ENCODE measurements at places on chromosomes 3 and 15.

DNA sequence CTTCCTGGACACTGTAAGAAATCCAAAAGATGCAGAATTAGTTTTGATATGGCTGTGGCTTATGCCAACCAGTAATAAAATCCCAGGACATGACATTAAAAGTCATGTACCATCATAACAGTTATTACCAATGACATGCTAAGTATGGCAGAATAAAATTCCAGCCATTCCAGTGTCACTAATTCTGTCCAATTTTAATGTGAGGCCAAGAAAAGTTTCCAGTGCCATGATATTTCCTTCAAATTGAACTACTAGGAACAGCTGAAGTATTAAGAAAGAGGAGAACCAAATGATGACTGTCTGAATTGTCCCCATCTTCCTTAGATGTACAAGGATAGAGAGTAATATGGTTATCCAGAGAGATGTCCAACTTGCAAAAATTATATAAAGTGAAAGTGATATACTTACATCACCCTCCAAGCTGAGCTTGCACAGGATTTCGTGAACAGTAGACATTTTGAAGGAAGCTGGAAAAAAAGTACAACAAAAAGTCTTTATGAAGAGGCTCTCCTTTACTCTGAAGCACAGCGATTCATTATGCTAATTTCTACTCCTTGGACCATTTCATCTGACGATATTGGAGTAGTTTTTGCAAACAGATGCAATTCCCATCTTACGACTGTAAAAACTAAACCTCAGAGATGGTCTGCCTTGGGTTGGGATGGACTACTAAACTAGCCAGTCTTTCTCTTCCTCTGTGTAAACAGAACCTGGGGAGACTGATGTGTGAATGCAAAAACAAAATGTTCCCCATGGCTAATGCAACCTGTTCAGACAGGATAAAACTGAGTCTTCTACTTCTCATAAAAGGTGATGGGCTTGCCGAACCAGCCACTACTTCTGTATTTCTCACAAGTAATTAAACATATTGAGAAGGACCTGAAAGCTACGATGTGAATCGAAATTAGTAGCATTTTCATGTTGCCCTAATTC, 11.9 kb downstream of the ANXA2 start:
- no peak for DNase-seq

DNA sequence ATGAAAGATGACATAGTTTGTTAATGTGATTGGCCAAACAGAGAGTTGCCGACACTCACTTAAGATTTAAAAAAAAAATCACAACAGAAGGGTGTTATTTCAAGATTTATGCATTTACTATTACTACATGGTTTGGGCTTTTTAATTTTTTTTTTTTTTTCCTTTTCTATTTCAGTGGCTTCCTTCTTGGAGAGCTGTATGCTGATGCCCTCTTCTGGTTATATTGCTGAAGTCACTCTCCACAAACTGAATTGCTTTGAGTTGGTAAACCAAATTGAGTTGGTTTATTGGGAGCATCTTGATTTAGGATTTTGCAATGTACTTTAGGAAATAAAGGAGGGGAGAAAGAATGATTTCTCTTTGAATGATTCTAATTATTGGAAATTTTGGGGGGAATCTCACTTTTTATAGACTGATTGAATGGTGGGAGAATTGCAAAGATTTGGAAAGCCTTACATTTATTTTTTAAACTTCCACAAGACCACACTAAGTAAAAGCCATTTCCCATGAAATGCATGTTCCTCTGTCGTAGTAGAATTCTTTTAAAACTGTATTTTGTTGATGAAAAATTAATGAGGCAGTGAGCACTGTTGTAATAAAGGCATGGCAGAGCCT, 186.6 kb upstream of the FEZF2 start:
- DNase-seq = no peak

GRCh38 chr3:64114651-64115050, 91.4 kb upstream of the PSMD6 start:
- DNase-seq = no peak

GRCh38 chr3:85837402-85837801, 878.6 kb downstream of the CADM2 start:
- no peak for DNase-seq

GRCh38 chr15:65068403-65068788, 605 bp upstream of the RASL12 start:
- no peak for DNase-seq

- no peak for DNase-seq
These were observed 16.3 kb upstream of the TIPARP start for GRCh38 chr3:156657862-156658731.

GRCh38 chr3:170419557-170420087, 954 bp downstream of the CLDN11 start:
- DNase-seq = no peak

GRCh38 chr3:112774293-112774926, 72.3 kb downstream of the CD200R1L start:
- DNase-seq = no peak

GRCh38 chr3:105970283-105970682, 101.5 kb upstream of the CBLB start:
- DNase-seq = no peak

- DNase-seq = no peak
These were observed 82.0 kb upstream of the XXYLT1 start for GRCh38 chr3:195352895-195353488.

- DNase-seq = no peak
These were observed 120.1 kb downstream of the GREM1 start for GRCh38 chr15:32837935-32838334.

DNA sequence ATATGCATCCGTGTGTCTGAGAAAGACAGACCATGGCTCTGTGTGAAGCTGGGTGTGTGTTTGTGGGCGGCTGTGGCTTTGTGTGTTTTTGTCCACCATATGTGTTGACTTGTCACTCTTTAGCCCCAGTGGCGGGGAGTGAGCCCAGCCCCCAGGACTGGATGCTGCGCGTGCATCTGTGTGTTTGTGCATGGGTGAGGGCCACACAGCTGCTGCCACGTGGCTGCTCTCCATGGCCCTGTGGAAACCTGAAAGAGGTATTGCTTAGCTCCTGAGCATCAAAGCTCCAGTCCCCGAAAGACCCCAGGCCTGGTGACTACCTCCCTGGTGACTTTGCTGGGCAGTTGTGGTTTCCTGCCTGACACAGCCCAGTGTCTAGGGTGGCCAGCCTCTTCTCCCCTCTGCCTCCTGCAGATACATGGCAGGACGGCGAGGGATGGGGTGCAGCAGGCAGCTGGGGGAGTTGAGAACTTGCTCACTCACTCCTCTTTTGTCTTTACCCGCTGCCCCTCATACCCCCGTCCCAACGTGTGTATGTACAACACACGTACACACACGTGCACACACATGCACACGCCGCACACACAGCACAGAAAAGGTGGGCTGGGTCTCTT, 6.5 kb downstream of the EPHB3 start:
- no peak for DNase-seq

DNA sequence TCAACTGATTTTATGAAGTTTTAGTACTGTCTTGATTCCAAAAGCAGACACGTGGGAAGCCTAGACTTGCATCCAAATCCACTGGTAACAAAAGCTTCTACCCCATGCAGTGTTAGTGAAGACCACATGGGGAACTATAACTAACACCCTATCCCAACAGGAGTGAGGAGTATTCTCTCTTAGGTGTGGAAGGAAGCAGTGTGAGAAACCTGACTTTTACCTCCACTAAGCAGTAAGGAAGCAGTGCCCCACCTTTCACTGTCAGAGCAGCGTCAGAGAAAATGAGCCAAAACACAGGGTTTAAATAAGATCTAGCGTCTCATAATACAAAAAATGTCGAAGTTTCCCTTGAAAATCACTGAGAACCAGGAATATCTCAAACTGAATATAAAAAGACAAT, 60.5 kb downstream of the DLG1 start:
- no peak for DNase-seq

- no peak for DNase-seq
These were observed 87.2 kb upstream of the SLC2A2 start for GRCh38 chr3:171113716-171114115.

- no peak for DNase-seq
These were observed 6.5 kb upstream of the ARL8B start for GRCh38 chr3:5115506-5116162.

DNA sequence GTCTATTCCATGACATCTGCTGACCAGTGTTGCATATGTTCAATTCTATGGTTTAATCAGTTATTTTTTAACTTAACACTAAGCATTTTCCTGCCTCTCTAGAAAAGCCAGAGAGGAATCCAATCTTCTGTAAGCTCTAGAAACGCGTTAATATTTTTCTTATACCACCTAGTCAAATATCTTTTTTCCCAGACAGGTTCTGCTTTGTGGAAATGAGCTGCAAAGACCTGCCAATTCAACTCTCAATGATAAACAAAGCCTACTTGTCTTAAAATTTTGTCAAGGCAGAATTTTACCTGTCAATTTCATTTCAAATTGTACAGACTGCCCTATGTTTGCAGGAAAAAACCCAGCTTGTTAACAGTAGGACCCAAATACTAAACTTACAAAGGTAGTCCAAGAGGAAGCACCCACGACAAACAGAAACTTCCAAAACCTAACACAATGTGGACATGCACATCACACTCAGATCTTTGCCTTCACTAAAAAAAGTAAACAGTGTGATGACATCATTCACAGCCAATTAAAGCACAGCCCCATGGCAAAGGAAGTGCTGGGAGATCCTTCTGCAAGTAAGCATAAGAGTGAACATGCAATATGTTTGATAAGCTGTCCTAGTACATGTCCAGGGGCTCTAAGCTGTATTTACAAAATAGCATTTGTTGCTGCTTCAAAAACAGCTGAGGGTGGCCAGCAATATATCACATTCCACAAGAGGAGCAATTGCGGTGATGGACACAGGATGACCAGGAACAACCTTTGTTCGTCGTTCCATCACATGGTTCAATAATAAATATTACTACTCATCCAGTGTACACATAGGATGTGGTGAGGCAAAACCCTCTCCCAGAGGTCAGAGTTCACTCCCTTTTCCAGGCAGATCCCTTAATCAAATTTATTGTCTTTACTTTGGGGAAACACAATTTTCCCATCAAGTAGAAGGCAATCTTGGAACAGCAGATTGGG, 139.4 kb upstream of the TSC22D2 start:
- no peak for DNase-seq

DNA sequence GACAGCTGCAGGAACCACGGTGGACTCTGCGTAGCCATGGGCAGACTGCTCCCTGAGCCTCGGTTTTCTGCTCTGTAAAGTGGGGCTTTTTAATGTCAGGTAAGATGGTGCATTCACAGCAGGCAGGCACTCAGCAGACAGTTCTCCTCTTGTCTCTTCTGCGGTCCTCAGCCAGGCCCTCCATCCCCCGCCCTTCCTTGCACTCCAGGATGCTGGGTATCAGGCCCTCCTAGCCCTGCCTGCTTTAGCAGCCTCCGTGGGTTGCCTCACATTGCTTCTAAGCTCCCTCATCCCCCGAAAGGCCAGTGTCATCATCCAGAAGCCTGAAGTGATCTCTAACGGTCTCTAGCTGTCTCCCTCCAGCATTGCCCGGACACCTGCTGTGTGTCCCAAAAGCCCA, 115.7 kb downstream of the WNT7A start:
- DNase-seq = no peak

DNA sequence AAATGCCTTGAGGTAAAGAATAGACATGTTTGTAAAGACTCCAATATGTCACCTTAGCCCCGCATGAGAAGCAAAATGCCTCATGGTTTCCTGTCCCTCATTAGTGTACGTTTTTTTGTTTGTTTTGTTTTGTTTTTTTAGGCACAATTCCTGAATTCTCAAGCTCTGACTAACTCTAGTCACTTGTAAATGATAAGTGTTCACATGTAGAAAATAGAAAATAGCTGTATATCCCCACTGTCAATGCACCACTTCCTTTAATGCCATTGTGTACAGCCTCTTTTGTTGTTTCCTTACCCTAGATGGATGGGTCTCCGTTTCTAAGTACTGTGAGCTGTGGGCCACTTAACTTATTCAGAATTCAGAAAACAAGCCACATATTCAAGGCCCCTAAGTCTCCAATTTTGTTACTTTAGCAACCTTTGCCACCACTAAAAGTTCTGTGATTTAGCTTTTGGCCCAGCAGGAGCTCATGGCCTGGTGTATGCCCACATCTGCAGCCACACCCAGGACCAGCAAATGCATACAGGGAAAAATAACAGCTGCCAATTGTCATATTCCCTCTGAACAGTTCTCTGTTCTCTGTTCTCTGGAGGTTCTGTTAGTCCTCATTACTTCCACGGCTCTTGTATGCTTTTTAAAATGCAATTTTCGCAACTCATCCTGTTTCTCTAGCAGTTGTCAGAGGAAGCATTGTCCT, 655.5 kb downstream of the GBE1 start:
- DNase-seq = no peak

- no peak for DNase-seq
These were observed 97.1 kb downstream of the FBLN2 start for GRCh38 chr3:13645801-13646637.

DNA sequence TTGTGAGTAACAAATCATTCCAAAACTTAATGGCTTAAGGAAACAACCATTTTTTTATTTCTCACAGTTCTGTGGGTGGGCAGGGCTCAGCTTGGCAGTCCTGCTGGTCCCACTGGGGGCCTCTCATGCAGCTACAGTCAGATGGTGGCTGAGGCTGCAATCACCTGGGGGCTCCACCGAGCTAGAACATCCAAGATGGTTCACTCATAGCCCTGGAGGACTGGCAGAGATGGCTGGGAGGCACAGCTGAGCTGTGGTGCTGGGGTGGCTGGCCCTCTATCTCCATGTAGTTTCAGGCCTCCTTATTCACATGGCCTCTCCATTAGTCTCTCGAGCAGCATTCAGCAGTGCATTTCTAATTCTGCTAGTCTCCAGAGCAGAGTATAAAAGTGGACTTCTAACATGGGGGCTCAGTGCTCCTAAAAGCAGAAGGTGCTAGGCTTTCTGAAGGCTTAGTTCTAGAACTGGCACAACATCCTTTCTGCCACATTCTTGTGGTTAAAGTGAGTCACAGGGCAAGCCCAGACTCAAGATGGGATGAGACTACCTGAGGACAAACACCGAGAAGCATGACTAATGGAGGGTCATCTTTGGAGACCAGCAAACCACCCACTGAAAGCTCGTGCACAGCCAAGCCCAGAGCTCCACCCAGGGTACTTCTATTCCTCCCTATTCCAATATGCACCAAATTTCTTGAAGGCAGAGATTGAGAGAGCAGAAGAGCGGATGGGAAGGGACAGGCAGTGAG, 6.3 kb downstream of the CAV3 start:
- DNase-seq = no peak

GRCh38 chr15:73650416-73651126, 17.4 kb upstream of the NPTN start:
- DNase-seq = no peak
